Activated CD8-positive, alpha-beta memory T cell treated with anti-CD3 and anti-CD28 coated beads, Interleukin-2, amount 50 U/mL, for 48 hours (primary cell): ENCODE measurements at places on chromosomes 12 and 14.

- no peak for DNase-seq
These were observed 26.2 kb upstream of the CHPT1 start for GRCh38 chr12:101671157-101671791.

GRCh38 chr14:54003064-54003463, 46.4 kb upstream of the BMP4 start:
- no peak for DNase-seq

DNA sequence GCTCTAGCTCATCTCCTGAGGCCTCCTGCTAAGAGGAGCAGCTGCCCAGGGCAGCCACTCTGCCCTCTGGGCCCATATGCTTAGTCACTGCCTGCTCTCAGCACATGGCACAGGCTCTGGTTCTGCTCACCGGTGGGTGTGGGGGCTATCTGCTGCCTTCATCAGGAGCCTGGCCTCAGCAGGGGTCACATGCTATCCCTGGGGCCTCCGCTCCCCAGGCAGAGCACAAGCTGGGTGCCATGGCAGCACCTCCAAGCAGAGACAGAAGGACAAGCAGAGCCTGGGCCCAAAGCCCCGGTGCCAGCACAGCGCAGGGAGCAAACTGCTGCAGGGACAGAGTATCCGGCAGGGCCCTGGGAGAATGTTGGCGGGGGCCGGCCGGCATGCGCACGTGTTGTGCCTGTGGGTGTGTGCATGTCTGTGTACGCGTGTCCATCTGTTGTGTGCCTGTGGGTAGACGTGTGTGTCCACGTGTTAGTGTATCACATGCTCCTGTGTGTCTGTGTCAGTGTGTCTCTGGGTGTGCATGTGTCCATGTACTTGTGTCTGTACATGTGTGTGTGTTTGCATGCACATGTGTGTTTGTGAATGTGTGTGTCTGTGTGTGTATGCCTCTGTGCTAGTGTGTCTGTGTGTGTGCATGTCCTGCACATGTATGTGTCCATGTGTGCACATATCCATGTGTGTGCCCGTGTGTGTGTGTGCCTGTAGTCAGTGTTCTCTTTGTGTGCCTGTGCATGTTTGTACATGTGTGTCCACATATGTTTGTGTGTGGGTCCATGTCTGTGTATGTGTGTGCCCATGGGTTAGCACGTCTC, 326.9 kb downstream of the TMEM121 start:
- DNase-seq, result peak; percentile 46

GRCh38 chr12:103676893-103677292, 89.8 kb downstream of the STAB2 start:
- no peak for DNase-seq

DNA sequence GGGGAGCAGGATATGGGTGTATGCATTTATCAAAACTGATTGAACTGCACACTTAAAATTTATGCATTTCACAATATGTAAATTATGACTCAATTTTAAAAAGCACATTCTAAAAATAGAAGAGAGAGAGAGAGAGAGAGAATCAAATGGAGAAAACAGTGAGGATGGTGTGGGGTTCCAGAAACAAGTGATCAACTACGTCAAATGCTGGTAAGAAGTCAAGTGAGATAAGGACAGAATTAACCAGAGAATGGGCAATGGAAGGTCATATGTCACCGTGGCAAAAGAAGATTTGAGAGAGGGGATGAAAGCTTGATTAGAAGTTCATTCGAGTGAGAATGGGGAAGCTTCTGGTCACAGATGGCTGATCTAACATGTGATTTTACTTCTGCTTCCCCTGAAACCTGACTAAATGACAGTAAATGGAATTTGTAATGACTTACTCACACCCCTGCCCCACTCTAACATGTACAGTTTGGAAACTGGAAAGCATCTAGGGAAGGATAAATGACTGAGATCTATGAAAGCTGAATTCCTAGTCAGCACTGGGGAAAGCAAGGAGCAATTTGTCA, 276.5 kb upstream of the AMIGO2 start:
- DNase-seq, result no peak

- DNase-seq, result no peak
These were observed 38.0 kb downstream of the ADIPOR2 start for GRCh38 chr12:1728824-1729223.

GRCh38 chr12:56243731-56244181, 13.9 kb downstream of the SLC39A5 start:
- DNase-seq, result no peak

DNA sequence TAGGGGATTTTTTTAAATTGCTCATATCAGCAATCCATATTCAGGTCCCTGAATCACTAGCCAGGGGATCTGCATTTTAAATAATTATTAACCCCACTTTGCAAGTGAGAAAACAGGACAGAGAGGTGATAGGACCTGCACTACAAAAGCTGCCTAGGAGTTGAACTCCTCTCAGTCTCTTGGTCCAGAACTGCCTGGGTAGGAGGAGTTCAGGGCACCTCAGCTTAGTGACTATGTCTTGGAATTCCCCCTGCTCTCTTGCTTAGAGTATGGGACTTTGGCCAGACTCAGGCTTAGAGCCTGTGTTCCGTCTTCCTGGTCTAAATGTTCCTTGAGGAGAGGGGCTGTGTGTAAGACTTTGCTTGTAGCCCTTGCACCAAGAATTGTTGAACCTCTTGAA, 68.2 kb upstream of the WSCD2 start:
- DNase-seq, result no peak

DNA sequence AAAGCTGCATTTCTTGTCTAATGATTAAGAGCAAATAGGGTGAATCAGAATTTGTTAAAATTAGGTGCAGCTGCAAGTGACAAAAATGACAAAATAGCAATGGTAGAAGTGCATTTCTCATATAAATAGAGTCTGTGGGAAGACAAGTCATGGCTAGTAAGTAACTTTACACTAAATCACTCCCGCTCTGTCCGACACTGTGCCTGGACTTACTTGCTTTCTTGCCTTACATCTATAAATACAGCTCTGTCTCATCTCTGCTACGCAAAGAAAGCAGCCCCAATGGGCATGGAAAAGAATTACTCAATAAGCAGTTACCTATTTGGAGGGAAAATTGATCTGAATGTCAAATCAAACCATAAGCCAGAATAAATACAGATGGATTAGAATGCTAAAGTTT, 245.4 kb upstream of the KRR1 start:
- no peak for DNase-seq

GRCh38 chr12:113348849-113349536, 9.4 kb upstream of the PLBD2 start:
- no peak for DNase-seq

GRCh38 chr12:51917746-51918453, 10.6 kb downstream of the ACVRL1 start:
- DNase-seq, result no peak

DNA sequence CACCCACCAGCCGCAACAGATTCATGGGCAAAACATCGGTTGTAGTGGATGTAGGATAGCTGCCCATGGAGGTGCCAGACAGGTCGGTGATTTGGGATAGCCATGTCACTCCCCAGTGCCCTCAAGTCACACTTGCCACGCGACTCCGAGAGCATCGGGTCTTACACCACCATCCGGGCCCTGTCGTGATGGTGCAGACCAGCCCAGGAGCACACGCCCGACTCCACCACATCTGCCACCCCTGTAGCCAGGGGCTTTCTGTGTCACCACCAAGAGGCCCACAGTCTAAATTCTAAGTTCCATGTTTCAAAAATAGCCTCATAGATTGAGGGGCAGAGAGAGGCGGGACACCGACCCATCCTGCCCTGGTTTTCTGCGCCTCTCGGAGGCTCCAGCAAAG, 18.0 kb downstream of the FOXN4 start:
- DNase-seq, result no peak

- DNase-seq, result no peak
These were observed 1954.6 kb upstream of the FLRT2 start for GRCh38 chr14:83575301-83575700.

DNA sequence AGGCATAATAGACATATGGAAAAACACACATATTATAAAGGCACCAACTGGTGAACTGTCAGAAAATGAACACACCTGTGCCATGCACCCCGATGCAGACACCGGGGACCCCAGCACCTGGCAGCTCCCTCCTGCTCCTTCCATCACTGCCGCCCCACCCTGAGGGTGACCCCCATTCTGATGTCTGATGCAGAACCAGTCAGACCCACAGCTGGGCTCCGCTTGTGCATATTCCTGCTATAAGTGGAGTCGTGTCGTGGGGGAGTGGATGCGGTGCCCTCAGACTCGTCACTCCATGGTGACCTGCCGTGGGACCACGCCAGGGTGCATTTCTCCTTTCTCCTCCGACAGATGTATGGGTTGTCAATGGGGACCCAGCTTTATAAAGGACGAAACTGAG, 45.7 kb upstream of the MEG3 start:
- peak; percentile 10 for DNase-seq

DNA sequence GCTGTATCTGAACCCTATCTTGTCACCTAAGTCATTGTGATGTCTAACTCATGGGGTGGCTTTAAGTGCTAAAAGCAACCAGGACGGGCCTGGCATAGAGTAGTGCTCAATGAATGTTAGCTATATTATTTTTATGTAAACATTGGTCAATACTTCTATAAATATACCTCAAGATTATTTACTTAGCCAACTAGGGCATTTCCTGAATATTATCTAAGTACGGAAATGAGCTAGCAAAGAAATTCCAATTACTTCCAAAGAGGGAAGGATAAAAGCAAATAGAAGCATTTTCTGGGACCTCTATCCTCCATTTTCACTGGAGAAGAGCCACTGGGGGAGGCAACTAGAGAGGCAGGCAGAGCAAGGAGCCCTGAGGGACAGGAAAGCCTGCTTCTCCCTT, 20.6 kb downstream of the CCDC92 start:
- no peak for DNase-seq

DNA sequence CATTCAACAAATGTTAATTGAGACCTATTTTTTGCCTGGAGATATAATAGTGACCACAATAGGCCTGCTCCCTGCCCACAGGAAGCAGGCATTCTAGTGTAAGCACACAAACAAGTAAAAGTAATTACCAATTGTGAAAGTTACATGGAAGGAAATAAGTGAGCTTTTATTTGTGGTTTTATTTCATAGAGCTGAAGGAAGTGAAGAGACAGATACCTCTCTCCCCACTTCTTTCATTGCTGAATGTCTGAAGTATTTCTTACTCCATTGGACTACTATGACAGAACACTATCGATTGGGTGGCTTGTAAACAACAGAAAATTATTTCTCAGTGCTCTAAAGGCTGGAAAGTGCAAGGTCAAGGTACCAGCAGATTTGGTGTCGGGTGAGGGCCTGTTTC, 183.5 kb downstream of the PRKCH start:
- no peak for DNase-seq

DNA sequence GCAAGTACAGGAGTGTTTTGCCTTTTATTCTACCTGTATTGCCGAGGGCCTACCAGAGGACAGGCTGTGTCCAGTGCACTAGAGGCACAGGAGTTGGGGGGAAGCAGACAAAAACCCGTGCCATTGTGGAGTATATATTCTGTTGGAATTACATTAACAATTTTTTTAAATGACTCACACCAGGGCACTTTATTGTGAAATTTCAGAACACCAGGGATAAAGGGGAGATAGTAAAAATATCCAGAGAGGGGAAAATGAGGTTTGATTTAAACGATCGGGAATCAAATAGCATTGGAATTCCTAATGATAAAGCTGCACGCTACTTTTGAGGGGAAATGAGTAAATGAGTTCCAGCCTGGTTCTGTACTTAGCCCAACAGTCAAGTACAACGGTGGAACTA, 123.2 kb downstream of the PELI2 start:
- no peak for DNase-seq

DNA sequence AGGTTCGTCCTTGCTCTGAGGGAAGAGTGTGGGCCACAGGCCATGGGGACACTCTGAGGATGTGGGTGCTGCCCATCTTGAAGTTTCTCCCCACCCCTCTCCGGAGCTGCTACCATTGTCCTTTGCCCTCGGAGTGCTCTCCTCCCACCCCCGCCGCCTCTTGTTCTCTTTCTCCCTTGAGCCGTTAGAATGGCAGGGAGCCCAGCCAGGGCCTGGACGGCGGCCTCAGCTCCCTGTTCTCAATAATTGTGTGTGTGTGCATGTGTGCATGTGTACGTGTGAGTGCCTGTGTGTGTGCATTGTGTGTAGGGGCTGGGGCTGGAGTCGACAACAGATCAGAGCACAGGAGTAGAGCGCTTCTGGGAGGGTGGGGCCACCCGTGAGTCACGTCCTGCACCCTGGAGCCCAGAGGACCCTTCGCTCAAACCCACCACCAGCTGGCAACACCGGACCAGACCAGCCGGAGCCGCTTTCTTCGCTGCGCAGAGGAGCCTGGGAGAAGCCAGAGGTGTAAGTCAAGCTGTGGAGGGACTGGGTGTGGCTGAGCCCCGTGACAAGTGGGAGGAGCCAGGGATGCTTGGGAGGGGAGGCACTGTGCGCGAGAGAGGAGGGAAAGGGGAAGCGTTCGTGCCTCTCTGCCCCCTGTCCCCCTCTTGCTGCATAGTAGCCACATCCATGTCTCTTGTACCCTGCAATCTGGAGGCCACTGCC, 25.9 kb upstream of the KCNA5 start:
- DNase-seq, result no peak

DNA sequence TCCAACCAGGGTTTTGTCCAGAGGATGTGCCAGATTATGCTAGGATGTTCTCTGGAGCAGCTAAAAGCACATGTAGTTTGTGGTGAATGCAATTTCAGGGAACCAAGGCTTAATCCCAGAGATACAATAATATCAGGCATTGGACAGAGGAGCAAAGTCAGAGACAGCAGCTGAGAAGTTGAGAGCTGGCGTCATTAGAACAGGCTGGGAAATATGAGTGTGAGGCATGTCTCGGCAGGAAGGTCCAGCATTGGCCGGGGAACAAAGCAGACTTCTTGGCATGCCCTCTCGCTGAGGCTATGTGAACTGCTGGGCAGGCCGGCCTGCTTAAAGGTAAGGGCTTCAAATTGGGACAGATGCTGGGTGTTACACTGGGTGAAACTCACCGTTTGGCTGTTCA, 125.4 kb downstream of the CAND1 start:
- DNase-seq, result no peak

- DNase-seq, result no peak
These were observed 1.4 kb downstream of the ACTN1 start for GRCh38 chr14:68977718-68978171.

DNA sequence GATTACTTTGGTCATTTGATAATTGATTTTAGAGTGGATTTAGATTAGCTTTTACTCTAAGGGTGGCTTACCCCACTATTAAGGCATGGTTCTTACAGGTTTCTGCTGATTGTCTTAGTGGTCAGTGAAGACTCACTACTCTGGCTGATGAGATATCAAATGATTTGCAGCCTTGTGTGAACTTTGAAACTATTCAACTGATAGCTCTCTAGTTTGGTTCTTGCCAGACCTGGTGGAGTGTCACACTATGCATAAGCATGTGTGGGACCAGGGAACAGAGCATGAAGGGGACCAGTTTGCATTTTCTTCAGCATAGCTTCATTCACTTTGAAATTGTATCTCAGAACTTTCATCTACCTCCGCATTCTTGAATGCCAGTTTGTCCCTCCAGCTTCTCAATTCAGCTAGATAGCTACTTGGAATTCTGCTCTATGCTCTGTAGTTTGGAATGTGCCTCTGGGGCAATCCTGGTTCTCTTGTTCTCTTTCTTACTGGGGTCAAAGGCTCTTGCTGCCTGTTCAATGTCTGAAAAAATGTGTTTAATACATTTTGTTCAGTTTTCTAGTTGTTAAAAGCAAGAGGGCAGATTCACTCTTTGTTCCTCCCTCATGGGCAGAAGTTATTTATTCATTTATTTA, 12.7 kb downstream of the SCYL2 start:
- no peak for DNase-seq
